ENCODE measurements at places on chromosomes 6 and 20.

DNA sequence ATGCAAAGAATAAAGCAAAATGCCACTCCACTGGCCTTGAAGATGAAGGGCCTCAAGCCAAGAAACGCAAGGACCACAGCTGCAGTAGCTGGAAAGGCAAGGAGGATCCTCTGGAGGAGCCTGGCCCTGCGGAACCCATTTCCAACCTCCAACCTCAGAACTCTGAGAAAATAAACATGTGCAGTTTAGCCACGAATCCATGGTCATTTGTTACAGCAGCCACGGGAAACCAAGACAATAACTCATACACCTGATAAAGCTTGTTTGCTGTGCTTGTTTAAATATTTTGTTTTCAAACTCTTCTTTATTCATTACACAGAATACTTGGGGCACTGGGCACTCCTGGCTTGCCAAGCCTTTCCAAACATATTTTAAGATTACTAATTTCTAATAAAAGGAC is 10.4 kb downstream of the SERPINB6 start:
- no peak for DNase-seq

DNA sequence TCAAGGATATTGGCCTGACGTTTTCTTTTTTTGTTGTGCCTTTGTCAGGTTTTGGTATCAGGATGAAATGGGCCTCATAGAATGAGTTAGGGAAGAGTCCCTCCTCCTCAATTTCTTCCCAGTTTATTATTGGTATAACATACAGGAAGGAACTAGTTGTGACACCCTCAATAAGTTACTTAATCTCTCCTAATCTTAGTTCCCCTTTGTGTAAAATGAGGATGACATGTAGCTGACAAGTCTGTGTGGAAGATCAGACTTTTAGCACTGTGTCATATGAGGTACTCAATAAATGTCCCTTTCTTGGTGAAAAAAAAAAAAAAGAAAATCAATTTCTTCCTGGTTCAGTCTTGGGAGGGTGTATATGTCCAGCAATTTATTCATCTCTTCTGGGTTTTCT is 155.8 kb downstream of the PDE7B start:
- DNase-seq = no peak

DNA sequence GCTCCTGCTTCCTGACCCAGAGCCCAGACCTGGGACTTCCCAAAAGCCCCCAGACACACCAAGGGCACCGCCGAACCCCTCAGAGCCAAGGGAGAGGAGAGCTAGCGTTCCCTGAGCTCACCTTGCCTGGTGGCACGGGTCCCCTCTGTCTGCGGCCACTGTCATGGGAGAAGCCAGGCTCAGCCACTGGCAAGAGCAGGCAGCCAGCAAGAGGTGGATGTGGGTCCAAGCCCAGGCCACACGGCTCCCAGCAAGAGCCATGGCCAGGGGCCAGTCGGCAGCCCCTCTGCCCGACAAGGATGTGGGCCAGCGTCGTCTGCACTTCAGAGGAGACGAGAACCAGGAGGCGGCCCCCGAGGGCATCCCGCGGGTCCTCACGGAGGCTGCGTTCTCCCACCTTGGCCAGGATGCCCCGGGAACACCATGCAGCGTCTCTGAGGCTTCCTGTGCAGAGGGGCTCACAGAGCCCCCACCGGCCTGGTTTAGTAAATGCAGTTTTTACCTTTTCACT is 2.2 kb upstream of the PPDPF start:
- no peak for DNase-seq

GRCh38 chr20:33433465-33434234 is 9.9 kb downstream of the SNTA1 start:
- peak; percentile 23 for DNase-seq

- DNase-seq = peak; percentile 35
Observed at GRCh38 chr6:30881392-30882203, 2.7 kb upstream of the DDR1 start.

- no peak for DNase-seq
Observed at GRCh38 chr6:154686162-154686561, 47.1 kb upstream of the SCAF8 start.

GRCh38 chr6:120116343-120116742 is 766.8 kb upstream of the MAN1A1 start:
- DNase-seq = no peak

DNA sequence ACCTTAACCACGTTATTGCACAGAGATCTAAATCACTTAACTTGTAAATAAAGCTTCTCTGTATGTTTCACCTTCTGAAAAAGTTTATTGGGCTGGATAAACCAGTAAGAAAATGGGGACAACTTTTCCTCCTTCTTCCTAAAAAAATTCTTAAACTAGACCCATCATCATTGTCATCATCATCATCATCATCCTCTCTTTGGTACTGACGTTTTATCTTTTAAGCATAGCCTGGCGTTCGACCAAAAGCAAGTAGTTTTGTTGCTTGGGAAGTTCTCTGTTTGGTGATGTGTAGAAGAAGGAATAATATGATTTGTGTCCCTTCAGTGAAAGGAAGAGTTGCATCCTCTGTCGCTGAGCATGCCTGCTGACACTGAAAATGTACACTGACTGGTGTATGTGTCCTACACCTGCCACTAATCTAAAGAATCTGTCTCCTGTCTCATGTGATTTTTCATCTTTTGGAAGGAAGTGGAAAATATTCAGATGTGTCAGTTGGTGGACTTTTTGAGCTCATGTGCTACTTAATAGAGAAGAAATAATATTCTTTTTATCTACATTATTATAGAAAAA is 2.5 kb downstream of the CLVS2 start:
- DNase-seq = no peak

GRCh38 chr6:149160943-149161342 is 156.6 kb upstream of the TAB2 start:
- no peak for DNase-seq

GRCh38 chr6:88165844-88166492 is at the start of gene CNR1:
Gene CNR1 (minus strand): TSS chr6:88166347. CDS start chr6:88145274, 21,073 bp downstream.
- no peak for DNase-seq

DNA sequence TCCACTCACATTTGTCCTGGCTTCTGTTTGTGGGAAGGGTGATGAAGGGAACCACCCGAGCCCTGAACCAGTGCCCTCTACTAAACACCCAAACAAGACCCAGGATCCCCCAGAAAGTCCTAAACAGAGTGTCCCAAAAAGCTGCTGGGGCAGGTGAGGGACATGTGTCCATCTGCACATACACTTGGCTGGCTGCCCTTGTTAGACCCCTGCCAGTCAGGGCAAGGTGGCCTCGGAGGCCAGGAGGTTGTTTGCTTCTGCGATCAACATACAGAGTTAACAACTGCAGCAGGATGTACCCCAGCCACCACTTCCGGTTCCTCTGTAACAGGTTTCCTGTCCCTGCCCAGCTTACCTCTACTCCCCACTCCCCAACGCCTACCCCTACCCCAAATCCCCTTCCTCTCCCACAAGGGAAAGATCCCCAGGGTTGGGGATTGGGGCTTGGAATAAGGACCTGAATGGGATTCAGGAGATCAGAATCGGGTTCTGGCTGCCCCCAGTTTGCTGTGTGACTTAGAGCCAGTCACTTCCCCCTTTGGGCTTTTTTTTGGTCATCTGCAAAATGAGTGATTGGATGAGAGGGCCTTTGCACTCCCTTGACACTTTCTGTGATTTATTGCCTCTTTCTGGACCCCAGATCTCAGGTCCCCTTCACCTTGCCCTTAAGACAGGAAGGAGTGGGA is 13.9 kb downstream of the DEF6 start:
- no peak for DNase-seq

DNA sequence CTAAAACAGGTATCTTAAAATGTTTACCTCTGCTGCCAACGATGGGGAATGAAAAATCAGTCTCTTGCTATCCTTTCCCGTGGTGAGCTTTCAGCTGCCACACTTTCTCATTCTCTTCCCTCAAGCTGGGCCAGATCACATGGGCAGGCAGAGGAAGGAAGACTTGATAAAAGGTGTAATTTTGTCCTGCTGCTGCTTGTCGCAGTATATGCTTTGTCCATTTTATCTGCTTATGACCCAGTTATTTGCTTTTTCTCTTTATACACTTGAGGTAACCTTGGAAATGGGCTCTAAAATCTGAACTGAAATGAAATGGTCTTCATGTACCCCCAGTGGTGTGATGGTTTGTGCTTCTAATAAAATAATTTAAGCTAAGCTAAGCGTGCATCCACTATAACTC is 695.9 kb upstream of the FLRT3 start:
- no peak for DNase-seq

DNA sequence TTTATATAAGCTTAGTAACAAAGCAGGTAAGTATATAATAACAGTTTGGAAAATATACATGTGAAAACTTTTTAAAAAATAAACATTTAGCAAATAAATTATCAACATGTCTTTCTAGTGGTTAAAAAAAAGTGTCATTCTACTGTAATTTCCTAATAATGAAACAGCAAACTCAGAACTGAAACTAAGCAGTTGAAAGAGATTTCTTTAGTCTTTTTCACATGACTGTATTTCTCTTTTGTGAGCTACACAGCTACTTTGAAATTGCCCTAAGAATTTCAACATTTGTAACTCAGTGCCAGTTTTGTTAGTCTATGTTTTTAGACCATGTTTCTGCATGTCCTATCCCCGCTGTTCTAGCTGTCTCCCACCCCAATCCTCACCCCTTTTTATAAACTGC is 28.4 kb upstream of the SDHAF4 start:
- no peak for DNase-seq

DNA sequence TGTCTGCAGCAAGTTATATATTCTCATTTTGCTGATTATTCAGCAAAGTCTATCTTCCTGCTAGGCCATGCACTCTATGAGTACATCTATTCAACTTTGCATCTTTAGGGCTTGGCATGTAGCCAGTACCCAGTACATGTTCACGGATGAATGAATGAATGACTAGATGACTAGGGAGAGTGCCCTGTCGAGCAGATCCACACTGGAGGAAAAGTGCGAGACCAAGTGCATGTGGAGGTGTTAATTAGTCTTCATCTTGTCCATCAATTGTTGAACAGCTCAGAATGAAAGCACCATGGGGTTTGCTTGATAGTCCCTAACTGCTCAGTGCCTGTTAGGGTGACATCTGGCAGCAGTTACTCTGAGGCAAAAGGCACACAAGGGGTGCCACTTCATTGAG is 30.4 kb downstream of the TM9SF4 start:
- DNase-seq = no peak

DNA sequence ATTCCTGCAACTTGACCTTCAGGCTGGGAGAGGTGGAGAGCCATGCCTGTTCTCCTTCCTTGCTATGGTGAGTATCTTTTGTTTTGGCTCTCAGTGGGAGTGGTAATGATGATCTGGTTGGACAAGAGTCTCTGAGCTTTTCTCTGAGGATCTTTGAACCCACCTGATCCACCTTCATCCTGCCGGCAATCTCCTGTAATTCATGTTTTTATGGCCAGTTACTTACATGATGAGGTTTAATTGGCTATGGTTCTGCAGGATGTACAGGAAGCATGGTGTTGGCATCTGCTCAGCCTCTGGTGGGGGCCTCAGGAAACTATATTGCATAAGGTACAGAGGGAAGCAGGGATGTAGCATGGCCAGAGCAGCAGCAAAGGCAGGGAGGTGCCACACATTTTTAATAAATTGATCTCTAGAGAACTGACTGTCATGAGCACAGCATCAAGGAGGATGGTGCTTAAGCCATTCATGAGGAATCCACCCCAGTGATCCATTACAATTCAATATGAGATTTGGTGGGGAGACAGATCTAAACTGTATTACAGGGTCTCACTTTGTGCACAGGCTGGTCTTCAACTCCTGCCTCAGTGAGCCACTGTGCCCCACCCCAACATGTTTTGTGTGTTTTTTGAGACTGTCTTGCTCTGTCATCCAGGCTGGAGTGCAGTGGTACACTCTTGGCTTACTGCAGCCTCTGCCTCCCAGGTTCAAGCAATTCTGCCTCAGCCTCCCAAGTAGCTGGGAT is 10.0 kb downstream of the HSPA1B start:
- DNase-seq = no peak

- DNase-seq = no peak
Observed at GRCh38 chr6:2259002-2259494, 13.6 kb upstream of the GMDS start.

- DNase-seq = no peak
Observed at GRCh38 chr6:151300267-151300991, 60.7 kb downstream of the AKAP12 start.

DNA sequence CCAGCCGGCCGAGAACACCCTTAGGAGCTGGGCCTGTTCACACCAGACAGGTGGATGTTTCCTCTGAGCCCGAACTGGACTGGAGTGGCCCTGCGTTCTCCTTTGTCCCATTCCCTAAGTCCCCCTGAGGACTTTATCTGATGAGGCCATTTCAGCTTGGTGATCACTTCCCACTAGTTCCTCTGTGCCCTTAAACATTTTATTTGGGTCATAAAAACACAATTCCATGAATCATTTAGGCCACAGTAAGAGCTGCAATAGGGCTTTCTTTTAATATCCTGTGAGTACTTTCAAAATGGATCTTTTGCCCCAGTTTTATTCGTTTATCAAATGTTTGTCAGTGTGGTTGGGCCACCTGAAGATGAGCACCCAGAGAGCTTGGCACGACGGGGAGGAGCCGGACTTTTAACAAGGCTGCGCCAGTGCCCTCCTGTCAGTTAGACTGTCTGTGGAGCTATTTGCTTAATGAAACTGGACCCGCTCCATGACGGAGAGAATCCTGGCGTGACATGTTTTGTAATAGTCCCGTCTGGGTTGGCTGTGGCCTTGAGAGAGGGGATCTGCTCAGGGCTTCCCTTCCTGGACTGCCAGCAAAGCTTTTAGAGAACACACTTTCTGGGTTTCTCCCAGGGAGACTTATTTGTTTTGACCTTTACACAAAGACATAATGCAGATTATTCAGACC is 53.5 kb downstream of the ZDHHC14 start:
- peak; percentile 66 for DNase-seq

DNA sequence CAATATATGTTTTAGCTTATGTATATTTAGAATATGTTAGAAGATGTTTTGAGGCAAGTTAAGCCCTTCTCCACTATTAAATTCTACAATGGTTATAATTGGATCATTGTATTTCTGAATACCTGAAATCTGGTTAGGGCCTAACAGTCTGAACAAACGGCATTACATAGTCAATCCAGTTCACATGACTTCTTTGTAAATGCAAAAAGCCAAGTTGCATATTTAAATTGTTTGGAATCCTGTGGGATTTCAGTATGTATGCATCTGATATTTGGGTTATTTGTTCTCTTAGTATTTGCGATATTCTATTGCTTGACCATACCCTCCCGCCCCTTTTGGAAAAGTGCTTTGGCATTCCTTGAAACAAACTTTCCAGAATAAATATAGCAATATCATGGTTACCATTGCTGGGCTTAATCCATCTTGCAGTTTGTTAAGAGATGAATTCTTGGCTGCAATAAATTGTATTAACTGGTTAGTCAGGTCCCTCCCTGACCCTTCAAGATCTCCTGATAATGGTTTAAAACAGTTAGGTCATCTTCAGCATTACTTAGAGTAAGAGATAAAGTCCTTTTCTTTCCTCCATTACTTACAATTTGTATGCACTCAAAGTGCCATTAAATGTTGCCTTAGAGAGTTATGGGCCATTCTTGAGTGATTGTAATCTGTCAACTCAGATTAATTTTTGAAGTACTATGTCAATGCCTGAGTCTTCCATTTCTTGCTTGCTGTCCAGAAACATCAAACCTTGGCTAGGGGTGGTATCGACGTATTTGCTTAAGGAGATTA is 36.5 kb downstream of the LRRC1 start:
- DNase-seq = no peak

- no peak for DNase-seq
Observed at GRCh38 chr6:124260337-124260736, 456.7 kb downstream of the NKAIN2 start.
